ENCODE measurements at places on chromosomes 1 and 21. TPM values are rescaled to one million over a fixed set of nuclear protein-coding genes. Genes with fewer than 3 reads are reported as not detected.

- peak; percentile 32 for DNase-seq
Observed at GRCh38 chr1:35876988-35877387, 6.0 kb upstream of the AGO1 start.

DNA sequence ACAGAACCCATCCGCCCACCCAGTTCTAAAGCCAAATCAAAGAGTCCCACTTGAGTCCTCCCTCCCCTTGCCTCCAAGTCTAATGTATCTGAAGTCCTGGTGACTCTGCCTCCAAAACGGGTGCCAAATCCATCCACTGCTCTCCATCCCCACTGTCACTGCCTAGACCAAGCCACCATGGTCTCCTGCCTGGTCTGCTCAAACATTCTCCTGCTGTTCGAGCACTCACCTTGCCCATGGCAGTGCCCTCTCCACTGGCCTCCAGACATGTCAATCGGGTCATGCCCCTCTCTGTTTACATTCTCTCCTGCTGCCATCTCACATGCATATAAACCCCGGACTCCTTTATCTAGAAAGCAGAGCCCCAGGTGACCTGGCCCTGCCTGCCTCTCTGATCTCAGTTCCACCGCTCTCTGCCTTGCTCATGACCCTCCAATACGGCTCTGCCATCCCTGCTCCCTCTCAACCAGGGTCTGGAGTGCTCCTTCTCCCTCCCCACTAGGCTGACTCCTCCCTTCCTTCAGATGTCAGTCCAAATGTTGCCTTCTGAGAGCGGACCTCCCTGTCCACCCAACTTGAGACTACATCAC is 32.1 kb upstream of the MX1 start:
- DNase-seq, result no peak

- no peak for DNase-seq
Observed at GRCh38 chr1:170872663-170873062, 62.7 kb upstream of the MROH9 start.

- no peak for DNase-seq
Observed at GRCh38 chr1:236127045-236127444, 15.3 kb upstream of the GPR137B start.

DNA sequence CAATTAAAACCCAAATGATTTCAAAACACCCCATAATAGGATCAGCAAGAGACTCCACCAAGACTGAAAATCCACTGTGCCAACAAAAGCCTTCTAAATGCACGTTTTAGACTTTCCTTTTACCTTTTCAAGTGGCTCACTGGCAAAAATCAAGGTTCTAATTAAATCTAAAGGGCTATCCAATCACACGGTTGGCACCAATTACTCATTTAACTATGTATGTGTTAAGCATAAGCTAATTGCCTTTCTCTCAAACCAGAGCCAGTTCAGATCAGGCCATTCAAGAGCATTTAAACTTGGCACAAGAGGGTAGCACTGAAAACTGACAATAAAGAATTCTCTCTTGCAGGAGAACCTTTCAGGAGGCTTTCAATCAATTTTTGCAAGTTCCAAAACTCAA is 139.5 kb downstream of the RGS7 start:
- DNase-seq, result no peak

The TMEM125 gene
- 0.92 TPM for total RNA-seq

Measured in tongue (tissue), 3 donors.